ENCODE measurements at places on chromosomes 7 and 10. TPM values are rescaled to one million over a fixed set of nuclear protein-coding genes. Genes with fewer than 3 reads are reported as not detected.

Gene AGFG2
- total RNA-seq, result 14.1 TPM

Gene VKORC1L1
- 147 TPM for total RNA-seq

Gene CAMK2G
- total RNA-seq, result 24.2 TPM

GRCh38 chr10:99682752-99683151 is 23.4 kb downstream of the ENTPD7 start:
- DNase-seq, result no peak

- DNase-seq, result peak; percentile 9
Observed at GRCh38 chr10:122073508-122073907, 84.5 kb downstream of the TACC2 start.

DNA sequence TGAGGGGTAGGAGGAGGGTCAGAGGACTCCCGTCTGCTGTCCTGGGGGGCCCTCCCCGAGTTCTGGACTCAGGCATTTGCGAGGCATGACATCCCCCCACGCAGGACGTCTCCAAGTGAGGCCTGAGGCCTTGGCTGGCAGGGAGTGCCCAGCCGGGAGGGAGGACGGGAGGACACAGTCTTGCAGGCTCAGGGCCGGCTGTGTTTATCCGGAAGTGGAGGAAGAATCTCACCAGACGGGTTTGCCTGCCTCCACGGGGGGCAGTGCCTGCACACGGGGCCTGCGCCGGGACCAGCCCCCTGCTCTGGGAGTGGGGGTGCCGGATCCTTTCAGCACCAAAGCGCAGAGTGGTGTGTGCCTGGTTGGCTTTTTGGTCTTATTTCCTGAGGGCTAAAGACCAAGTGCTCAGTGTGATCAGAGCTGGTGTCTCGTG is 10.9 kb downstream of the PWWP2B start:
- DNase-seq, result no peak
